ENCODE measurements at places on chromosomes 12 and 14. TPM values are rescaled to one million over a fixed set of nuclear protein-coding genes. Genes with fewer than 3 reads are reported as not detected.

The IRAK3 gene
- 2.8 TPM for polyA plus RNA-seq

The DPPA3 gene
- not detected for polyA plus RNA-seq

The PCED1B gene
- 3.8 TPM for polyA plus RNA-seq

The RNU4-1 gene
- polyA plus RNA-seq = not detected

The DBX2 gene
- 0.08 TPM for polyA plus RNA-seq

The VRTN gene
- polyA plus RNA-seq = not detected

The OR5AU1 gene
- polyA plus RNA-seq = not detected

The PLXNC1 gene
- polyA plus RNA-seq = 5.9 TPM

The VEZT gene
- 86.9 TPM for polyA plus RNA-seq

The SERPINA5 gene
- polyA plus RNA-seq = 15.2 TPM

The P2RX7 gene
- polyA plus RNA-seq = 1.0 TPM

Measured in right renal cortex interstitium (tissue), 3 donors.